Urothelium cell line (cell line): ENCODE measurements at places on chromosomes 11 and 22.

DNA sequence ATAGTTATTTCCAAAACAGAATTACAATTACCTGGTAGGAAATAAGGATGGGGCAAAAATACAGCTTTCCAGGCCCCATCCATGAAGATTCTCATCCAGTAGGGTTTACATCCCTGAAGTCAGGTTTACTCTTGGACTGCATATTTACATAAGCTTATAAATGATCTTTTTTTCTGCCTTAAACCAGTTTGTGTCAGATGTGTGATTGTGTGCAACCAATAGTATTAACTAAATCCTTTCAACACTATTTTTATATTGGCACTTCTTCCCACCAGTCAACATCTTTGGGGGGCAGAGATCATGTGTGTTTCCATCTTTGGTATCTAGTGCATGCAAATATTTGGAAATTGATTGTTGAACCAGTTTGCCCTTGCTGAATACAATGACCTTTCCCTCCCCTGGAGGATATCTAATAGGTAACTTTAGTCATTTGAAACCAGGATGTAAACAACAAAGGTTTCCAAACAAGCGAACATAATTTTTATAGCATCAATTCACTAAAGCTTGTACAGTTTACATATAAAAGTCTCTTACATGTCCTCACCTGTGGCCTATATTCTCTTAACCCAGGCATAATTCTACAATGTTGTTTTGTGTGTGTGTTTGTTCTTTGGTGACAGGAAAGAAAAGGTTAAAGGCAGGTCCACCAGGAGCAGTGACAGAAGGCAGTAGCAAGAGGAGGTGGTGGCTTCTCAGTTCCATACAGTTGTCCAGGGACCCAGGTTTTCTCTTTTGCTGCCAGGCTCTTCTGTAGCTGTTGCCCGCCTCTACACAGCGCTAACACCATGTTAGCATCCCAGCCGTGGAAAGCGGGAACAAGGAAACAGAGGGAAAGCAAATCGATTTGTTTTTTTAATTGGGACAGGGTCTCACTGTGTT is 1.7 kb upstream of the ME3 start:
- DNase-seq, result no peak

DNA sequence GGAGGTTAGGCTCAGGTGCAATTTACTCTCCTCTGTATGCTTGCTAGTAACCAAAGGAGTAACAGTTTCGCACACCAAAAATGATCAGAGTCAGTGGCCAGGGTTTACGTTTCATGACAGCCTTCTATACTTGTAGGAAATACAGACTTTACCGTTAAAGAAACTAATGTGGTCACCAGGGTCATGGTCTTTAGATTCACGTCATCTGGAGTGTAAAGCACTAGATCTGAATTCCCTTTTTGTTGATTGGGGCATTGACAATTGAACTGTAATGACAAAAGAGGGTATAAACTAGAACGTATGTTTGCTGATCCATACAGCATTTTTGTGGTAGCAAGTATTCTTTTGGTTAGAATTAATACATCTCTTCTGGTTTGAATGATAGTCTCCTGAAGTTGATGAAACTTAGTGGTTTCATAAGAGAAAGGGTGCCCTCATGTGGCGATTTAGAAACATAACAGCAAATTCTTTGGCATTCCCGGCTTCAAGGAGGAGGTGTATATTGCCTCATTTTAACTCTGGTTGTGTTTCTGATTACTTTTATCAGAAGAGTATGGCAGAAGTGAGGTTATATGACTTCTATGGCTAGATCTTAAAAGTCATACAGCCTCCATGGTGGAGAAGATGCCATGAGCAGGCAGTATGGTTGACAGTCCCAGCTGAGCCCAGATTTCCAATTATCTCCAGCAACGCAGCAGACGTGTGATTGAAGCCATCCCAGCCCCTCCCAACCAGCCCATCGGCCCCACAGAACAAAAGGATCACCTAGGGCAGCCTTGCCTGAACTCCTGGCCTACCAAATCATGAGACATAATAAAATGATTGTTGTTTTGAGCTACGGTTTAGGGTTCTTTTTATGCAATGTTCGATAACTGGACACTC is 35.1 kb downstream of the MMP7 start:
- DNase-seq, result peak; percentile 61

DNA sequence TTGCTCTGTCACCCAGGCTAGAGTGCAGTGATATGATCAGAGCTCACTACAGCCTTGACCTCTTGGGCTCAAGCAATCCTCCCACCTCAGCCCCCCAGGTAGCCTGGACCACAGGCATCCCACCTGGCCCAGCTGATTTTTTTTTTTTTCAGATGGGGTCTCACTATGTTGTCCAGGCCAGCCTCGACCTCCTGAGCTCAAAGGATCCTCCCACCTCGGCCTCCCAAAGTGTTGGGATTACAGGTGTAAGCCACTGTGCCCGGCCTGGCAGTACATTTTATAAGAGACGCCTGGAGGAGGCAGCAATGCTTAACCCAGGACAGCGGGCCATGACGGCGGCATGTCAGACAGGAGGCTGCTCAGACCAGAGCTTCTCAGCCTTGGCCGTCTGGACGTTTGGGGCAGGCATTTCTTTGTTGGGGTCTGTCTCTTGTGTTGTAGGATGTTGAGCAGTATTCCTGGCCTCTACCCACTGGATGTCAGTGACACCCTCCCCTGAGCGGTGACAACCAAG is 4.3 kb downstream of the LGALS2 start:
- no peak for DNase-seq

DNA sequence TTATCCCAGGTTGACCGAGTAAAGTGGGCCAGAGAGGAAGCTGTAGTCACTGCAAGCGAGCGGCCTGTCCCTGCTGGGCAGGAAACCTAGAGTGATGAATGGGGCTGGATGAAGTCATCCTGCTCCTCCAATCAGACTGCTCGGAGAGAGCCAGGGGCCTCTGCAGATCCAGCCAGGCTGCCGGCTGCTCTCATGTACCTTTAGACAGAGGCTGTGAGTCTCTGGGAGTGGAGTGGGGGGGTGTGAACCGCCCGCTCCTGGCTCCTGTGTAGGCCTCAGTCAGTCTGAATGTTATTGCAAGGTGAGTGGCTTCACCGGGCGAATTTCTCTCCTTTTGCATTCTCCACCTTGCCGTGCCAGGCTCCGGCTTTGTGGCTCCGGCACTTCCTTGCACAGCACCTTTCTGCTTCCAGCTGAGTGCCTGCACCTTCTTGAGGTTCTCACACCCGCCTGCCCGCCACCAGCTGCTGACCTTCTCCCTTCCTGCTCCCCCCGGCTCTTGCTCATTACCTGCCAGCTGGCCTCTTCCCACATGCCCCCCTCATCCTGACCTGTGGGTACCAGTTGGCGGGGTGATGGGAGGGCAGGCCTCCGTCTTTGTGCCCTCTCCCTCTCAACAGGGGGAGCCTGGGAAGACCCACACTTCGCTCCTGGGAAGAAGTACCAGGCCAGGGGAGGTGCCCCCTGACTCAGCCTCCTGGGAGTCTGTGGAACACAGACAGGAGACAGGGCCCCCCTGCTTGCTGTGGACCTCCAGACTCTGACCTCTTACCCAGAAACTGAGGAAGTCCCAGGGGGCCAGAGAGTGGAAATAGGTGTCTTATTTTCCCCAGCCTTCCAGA is 79.9 kb downstream of the GRAMD1B start:
- no peak for DNase-seq

DNA sequence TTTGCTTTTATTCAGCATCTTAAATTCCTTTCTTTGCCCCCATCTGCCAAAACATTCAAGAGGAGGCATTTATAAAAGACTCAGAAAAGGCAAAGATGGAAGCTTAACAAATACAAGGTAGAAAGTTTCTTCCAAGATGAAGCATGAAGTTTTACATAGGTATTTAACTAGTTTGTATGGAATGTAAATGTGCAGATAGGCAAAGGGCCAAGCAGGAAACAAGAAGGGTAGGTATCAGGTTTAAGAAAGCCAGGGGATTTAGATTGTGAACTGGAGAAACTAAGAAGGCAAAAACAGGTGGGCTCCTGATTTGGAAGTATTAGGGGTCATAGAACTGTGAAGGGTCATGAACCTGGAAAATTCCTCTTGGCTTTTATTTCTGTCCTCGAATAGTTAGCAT is 62.6 kb downstream of the PPP2R1B start:
- no peak for DNase-seq

DNA sequence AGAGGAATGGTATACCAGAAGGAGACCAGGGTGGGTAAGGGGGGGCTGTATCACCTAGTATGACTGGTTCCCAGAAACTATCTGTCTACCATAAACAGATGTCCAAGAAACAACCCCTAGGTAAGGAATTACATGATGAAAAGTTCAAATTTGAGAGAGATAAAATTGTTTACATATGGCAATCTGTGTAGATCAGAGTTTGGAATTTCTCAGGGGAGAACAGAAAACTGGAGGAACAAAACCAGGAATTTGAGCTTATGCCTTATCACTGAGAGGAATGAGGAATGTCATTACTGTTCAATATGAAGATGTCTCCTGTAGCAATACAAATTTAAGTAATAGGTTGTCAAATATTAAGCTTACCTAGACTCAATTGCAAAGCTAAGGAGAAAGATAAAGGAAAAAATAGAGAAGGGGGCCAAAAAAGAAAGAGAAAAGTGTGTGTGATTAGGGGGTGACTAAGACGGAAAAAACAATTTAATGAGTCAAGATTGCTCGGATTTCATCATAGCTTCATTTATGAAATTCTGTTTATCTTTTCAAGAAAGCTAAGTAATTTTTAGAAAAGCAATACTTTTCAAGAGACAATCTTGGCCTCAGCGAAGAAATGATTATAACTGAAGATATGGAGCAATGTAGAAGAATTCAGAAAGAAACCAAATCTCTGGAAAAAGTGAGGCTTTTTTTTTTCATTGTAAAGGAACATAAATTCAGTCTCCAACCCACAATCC is 117.8 kb downstream of the APOL5 start:
- DNase-seq, result no peak

- DNase-seq, result no peak
Measured at GRCh38 chr11:6992026-6992425, 28.1 kb downstream of the ZNF214 start.

DNA sequence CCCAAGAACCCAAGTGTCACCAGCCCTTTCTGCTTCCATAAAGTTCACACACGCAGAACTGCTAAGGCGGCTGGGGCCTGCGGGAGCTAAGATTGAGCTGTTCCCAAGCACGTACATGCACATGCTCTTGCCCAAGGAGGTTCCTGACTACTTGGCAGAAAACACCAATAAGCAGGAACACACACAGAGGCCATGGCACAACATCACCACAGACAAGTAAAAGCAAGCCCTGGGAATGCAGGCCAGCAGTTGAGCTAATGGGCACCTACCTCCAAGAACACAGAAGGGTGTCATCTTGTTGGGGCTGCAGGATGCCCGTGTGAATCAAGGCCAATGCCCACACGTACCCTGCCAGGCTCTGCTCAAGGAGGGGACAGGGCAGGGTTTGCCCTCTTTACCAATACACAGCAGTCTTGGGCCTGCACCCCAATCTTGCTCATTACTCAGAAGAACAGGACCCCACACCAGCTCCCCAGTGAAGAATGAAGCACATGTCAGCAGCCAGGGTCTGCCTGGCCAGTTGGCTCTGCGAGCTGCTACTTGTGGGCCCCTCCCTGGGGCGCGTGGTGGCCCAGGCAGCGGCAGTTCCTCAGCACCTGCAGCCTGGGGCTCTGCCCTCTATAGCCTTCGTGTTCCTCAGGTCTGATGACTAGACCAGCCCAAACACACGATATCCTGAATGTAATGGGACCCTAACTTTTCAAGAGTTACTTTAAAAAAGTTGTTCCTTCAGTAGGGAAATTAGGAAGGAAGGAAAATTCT is 32.3 kb upstream of the CYP2D6 start:
- DNase-seq, result no peak

DNA sequence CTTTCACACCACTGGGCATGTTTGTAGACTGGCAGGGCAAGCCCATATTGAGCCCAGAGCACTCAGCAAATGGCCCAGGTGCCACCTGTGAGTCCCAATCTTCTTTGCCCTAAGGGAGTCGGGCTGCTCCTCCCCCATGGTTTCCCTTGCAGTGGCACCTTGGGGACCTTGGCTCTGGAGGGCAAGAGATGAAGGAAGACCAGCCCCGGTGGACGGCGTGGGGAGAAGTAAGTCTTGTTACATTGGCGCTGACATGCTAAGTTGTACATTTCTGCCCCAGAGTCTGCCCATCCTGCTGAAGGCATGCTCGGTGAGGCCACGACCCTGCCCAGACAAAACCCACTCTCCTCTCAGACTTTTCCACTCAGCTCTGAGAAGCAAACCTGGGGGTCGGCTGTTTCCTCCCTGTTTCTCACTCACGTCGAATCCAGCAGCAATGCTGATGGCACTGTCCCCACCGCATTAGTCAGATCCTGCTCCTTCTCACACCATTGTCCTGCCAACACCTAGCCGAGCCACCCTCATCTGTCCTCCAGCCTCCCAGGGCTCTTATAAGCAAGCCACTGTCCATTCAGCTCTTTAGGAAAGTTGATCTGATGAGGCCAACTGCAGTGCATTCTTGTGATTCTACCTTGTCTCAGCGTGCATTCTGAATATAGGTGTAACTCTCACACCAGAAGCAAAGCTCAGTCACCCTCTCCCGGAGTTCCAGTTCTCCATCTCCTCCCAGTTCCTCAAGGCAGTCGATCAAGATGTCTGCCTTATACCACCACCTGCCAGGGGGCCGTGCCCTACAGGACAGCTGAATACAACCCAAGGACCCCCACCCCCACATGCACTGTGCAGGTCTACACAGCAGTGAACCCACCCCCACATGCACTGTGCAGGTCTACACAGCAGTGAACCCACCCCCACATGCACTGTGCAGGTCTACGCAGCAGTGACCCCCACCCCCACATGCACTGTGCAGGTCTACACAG is 827.1 kb downstream of the TBC1D22A start:
- no peak for DNase-seq
